ENCODE measurements at places on chromosomes 5 and 9.

DNA sequence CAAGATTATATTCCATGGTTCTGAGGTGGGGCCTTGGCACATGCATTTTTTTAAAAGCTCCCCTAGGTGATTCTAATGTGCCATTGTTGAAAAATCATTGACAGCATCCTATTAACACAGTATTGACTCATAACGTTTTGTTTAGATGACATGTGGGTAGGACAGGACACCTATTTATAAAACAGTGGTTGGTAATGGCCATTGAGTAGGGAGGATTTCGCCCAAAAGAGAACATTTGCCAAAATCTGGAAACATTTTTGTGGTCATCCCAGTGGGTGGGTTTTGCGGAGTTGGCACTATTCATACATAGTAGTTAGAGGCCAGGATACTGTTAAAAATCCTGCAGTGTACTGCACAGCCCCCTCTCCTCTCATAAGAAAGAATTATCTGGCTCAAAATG lies 6.4 kb upstream of the CHD1 start:
- no peak for DNase-seq

DNA sequence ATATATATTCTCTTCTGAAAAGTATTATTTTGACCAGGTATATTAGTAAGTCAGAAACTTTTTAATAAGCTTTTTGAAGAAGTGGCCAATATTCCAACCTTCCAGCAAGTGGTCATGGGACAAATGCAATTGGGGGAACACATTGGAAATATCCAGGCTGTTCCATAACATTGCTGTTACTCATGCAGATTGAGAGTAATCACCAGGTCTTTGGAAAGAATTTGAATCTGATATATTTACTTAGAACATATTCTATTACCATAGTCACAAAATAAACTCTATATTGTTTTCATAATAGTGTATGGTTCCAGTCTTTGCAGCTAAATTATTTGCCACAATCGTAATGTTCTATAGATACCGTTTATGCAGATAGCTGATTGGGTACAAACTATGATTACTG lies 102.8 kb downstream of the TAF11L14 start:
- no peak for DNase-seq

DNA sequence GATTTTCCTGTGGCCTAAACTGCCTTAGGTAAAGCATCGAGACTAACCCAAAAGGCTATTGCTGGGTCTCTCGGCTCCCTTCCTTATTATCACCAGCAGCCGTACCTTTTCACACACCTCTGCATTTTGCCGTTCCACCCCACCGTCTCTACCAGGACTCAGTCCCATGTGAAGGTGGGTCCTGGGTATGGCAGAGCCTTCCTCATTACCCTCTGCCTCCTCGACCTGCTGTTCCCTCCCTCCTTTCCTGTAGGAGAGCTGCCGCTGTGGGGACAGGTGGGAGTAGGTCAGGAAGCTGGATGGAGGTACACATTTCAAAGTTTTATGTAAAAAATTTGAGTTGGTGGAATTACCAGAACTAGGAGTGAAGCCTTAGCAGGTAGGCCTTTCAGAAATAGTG lies 1.8 kb downstream of the CCL28 start:
- DNase-seq: no peak

GRCh38 chr9:34826999-34827538 lies 117.1 kb upstream of the CCL21 start:
- DNase-seq: no peak

GRCh38 chr9:78549711-78550110 lies 252.8 kb downstream of the PSAT1 start:
- DNase-seq: no peak

DNA sequence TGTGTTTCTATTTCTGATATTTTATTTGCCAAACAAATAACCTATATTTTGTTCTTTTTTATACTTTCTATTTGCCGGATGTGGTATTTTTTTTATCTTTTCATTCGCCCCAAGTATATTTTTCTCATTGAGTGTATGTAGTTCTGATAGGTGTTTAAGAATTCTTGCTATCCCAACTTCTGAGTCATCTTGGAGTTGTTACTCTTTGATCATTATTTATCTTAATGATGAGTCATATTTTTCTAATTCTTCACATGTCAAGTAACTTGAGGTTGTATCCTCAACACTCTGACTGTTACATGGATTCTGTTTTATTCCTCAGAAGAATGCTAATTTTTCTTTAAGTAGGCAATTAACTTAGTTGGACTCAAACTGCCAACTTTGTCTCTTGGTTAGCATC lies 498.1 kb downstream of the TLE1 start:
- DNase-seq: no peak

DNA sequence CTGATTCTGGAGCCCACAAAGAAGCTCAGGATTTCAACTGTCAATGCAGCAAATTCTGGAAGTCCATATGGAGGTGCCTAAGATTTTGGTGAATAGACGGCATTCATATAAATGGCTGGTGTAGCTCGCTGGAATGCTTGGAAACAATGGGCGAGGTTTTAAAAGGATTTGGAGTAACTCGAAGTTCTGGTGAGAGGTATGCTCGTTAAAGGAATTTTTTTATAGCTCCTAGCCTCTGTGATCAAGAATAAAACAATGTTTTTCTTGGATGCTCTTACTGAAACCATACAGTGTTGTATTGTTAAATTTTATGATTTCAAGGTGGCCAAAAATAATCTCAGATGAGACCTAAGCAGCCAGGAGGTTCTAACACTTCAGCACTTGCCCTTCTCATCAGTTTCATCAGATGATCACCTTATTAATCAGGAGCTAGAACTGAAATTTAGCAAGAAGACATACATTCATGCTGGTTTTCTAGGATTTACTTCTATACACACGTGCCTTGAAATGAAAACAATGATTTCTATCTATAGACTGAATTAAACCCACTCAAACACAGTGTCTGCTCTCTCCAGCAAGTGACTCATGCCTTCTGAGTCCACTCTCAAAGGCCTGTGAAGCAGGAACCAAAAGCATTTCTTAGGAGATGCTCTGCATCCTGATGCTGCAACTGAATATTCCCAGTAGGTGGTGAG lies 79.2 kb downstream of the OTULIN start:
- no peak for DNase-seq

- no peak for DNase-seq
Observed at GRCh38 chr5:41878173-41878572, 7.9 kb upstream of the OXCT1 start.

- no peak for DNase-seq
Observed at GRCh38 chr9:106893088-106893487, 30.1 kb downstream of the ZNF462 start.

GRCh38 chr5:77145666-77146065 lies 58.6 kb upstream of the ZBED3 start:
- DNase-seq: peak; percentile 2

- no peak for DNase-seq
Observed at GRCh38 chr9:95754533-95755420, 120.7 kb upstream of the ERCC6L2 start.

- no peak for DNase-seq
Observed at GRCh38 chr9:110744715-110745384, 76.3 kb downstream of the MUSK start.

DNA sequence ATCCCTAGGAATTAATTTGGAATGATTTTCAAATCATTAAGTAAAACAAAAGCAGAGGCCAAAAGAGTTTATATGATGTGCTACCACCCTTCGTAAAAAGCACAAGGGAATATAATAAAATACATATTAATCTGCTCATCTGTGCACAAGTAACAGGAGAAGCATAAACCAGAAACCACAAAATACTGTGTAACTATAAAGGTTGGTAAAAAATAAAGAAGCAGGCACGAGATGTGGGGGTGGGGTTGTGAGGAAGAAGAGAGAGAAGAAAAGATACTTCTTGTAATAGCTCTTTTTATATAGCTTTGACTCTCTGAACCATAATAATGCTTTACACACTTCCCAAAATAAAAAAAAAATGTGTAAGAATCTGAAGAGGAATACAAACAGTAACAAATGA lies 214.9 kb upstream of the EFNA5 start:
- no peak for DNase-seq

GRCh38 chr5:138541511-138542179 lies 1.4 kb downstream of the ETF1 start:
- DNase-seq: no peak

- DNase-seq: no peak
Observed at GRCh38 chr9:113915817-113916434, 39.8 kb downstream of the ZNF618 start.

GRCh38 chr5:127358284-127358683 lies 67.7 kb downstream of the MEGF10 start:
- DNase-seq: no peak

DNA sequence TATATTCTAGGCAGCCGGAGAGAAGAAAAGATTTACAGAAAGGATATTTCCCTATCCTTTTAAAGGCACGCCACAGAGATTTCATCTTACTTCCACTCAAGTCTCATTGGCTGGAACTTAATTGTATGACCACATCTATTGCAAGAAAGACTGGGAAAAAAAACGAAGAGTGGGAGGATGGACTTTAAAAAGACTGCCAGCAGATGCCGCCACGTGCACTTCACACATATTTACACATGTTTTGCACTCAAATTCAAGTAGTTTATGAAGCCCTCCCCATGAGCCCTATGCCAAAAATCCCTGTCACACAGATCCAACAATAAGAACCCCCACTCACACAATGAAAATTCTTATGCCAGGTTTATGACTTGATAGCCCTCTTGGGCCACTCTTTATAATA lies 138.5 kb upstream of the TYRP1 start:
- no peak for DNase-seq

DNA sequence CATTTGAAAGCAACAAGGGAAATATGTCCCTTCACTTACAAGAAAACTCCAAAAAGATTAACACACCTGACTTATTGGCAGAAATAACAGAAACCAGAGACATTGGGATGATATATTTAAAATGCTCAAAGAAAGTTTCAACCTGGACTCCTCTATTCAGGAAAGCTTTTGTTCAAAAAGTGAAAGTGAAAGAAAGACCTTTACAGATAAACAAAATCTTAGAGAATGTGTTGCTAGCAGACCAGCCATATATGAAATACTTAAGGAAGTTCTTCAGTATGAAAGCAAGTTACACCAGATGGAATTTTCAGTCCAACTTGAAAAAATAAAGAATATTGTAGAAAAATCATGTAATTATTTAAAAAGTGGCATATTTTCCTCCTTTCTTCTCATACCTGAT lies 1075.1 kb downstream of the NR2F1-AS1 start:
- no peak for DNase-seq

- no peak for DNase-seq
Observed at GRCh38 chr5:74286734-74287695, 353.5 kb downstream of the ENC1 start.

- DNase-seq: no peak
Observed at GRCh38 chr9:115106642-115107041, 11.3 kb downstream of the TNC start.

DNA sequence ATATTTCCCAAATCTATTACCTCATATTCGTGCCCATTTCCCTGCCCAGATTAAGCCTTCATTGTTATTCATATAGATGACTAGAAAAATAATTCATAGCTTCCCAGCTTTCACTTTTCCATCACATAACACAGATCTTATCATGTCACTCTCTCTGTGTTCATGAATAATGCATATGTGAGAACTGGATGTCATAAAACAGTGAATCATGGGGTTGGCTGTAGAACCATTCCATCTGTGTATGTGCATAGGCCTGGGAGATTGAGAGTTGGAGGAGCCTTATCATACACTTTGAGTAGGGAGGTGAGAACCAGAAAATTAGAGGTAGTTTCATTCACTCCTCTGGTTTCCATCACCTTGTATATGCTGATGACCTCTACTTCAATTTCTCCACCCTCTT lies 73.9 kb upstream of the RANBP6 start:
- no peak for DNase-seq

DNA sequence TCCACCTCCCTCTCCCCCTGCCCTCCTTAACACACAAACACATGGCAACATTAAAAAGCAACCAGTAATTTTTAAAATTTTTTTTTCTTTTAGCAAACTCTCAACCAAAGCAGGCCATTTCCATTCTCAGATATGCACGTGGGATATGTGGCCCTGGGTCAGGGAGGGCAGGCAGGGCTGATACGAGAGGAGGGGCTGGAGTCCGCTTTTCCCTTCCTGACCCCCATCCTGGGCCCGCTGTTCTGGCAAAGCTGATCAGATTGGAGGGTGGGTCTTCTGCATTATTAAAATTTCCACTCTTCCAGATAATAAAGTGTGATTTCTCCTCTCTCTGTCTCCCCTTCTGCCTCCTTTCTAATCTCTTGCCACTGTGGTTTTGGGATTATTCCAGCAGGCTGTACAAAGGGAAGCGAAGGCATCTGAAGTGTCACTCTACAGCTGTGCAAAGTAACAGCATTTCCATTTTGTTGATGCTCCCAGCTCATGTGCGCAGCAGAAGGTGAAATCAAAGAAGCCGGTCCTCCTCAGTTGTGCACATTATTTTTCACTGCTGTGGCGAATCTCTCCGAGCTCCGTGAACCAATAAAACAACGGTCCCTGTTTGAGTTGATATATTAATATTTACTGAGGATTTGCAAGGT lies 12.0 kb downstream of the IRX1 start:
- no peak for DNase-seq

DNA sequence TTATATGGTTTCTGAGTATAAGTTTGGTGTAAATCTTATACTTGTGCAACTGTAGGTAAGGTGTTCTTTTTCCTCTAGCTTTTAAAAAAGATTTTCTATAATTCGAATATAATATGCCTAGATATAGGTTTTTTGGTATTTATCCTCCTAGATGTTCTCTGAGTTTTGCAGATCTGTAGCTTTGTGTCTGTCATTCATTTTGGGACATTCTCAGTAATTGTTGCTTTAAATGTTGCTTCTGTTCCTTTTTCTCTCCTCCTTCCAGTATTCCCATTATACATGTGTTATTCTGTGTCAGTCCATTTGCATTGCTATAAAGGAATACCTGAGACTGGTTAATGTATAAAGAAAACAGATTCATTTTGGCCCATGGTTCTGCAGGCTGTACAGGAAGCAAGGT lies 33.7 kb downstream of the LURAP1L start:
- DNase-seq: no peak

- DNase-seq: no peak
Observed at GRCh38 chr5:115785381-115786065, 30.9 kb downstream of the CDO1 start.

DNA sequence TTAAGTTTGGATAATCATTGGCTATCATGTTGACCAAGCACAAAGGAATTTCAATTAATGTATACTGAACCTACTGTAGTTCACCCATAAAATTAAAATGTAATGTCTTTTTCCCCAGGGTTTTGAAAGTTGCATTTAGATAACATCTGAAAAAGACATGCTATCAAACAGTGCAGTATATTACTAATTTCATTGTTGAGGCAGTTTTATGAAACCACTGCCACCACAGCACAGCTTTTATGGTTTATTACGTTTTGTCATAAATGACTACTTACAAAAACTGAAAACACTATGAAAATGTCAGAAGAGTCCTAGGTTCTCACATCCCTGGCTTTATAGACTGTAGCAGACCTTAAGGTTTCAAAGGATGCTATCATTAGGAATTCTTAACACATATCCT lies 32.0 kb upstream of the HAPLN1 start:
- no peak for DNase-seq
